NAMALWA (cell line): ENCODE measurements at places on chromosomes 5 and 9.
A peak's percentile ranks its signal among the peaks of the same experiment; 100 is the strongest.

- no peak for DNase-seq
Observed at GRCh38 chr5:131377785-131378325, 114.0 kb downstream of the CDC42SE2 start.

- no peak for DNase-seq
Observed at GRCh38 chr5:10631316-10631996, 67.6 kb downstream of the ANKRD33B start.

GRCh38 chr5:178113841-178114324 lies 551 bp downstream of the N4BP3 start:
- peak; percentile 46 for DNase-seq

- peak; percentile 51 for DNase-seq
Observed at GRCh38 chr5:14208071-14209021, 65.2 kb downstream of the TRIO start.

- DNase-seq, result no peak
Observed at GRCh38 chr9:87883274-87883673, 597 bp downstream of the SPATA31E1 start.

GRCh38 chr9:87610200-87611155 lies 112.8 kb downstream of the DAPK1 start:
- no peak for DNase-seq

DNA sequence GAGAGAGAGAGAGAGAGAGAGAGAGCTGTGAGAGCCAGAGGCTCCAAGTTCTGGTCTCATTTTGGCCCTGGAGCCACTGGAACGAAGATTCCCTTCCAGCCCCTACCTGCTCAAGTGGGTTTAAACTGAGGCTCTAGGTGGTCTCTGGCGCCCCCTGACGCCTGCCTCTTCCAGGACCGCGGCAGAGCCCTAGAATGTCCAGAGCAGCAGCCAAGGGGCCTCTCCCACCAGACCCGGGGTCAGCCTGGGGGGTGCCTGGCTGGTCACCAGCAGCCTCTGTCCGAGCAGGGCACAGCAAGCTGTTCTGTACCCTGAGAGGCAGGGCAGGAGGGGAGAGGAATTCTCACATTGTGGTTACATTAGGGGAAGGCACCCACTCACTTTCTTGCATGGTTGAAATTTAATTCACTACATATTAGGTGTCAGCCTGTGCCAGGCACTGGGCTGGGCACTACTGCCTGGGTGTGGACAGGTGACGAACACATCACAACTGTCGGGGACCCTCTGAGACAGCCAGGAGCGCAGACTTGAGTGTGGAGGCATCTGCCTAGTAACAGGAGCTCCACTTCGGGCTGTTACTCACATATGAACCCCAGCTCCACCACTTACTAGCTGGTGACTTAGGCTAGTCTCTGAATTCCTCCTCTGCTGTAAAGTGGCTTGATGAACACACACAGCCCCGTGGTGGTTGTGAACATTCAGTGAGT lies 44.5 kb downstream of the AMBP start:
- DNase-seq, result peak; percentile 35

GRCh38 chr9:14021871-14022525 lies 291.9 kb downstream of the NFIB start:
- no peak for DNase-seq

DNA sequence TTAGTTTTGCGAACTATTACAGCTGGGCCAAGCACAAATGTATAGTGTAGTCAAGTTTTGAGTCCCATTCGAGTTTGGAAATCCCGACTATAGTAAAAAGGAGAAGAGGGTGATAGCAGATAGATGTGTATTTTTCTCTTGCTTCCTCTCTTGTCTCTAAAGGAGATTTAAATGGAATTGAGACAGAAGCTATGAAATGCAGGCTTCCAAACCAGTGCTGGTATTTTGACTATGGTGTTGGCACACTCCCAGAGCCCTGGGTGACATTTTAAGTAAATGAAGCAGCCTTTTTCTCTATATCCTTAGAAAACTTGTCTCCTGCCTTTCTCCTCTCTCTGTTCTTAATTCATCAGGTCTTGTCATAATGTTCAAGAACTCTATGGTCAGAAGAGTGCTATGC lies 17.7 kb upstream of the AUH start:
- no peak for DNase-seq

DNA sequence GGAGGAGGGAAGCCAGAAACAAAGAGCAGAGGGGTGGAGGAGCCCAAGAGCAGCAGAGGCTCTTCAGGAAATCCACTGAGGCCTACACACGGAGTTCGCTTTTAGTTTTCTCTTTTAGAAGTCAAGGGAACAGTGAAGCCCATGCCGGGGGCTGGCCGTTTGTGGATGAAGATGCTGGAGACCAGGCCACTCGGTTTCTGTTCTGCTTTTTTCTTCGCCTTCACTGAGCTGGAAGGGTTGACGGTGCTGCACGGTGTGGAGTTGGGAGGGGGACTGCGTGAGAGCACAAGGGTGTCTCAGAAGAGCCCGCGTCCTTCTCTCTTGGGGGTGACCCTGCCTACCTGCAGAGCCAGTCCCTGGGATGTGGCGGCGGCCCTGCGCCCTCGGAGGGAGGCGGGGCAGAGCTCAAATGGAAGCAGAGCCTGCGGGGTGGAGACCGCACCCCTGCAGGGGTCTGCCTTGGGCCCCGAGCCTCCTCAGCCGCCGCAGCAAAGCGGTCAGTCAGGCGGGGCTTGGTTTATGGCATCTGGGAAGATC lies 68.5 kb upstream of the CACNA1B start:
- no peak for DNase-seq

GRCh38 chr5:120706877-120707276 lies 242.8 kb downstream of the PRR16 start:
- DNase-seq, result no peak

- DNase-seq, result no peak
Observed at GRCh38 chr5:110940136-110940535, 131.4 kb upstream of the TSLP start.

DNA sequence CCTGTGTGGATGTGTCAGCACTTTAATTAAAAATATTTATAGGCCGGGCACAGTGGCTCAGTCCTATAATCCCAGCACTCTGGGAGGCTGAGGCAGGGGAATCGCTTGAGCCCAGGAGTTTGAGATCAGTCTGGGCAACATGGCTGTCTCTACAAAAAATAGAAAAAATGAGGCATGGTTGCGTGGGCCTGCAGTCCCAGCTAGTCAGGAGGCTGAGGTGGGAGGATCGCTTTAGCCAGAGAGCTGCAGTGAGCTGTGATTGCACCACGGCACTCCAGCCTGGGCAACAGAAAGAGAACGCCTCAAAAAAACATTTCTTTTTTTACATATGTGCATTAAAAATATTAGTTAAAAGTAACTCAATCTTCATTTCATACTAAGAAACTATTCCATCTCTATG lies 6.2 kb downstream of the TBC1D9B start:
- DNase-seq, result no peak

DNA sequence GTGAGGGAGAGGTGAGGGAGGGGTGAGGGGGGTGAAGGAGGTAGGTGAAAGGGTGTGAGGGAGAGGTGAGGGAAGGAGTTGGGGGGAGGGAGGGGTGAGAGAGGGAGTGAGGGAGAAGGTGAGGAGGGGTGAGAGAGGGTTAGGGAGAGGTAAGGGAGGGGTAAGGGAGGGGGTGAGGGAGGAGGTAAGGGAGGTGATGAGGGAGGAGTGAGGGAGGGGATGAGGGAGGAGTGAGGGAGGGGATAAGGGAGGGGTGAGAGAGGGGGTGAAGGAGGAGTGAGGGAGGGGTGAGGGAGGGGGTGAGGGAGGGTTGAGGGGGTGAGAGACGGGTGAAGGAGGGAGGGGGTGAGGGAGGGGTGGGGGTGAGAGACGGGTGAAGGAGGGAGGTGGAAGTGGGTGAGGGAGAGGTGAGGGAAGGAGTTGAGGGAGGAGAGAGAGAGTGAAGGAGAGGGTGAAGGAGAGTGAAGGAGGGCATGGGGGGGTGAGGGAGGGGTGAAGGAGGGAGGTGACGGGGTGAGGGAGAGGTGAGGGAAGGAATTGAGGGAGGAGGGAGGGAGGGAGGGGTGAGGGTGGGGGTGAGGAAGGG lies 18.5 kb downstream of the NINJ1 start:
- DNase-seq, result no peak

DNA sequence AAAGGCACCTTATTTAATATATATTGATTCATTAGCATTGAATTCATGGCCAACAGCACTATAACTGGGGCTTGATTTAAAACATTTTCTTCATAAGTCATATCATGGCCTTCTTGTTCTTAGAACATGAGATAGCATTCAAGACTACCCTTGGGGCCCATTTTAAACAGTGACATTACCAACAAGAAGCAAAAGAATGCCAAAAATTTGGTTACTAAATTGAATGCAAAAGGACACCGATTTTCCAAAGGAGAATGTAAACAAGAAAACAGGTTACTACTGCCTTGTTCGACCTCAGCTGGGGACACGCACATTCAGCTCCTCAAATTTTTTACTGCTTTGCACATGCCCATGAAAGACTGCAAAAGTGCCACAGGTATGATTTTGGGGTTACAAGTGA lies 219.4 kb upstream of the TLE4 start:
- DNase-seq, result no peak

DNA sequence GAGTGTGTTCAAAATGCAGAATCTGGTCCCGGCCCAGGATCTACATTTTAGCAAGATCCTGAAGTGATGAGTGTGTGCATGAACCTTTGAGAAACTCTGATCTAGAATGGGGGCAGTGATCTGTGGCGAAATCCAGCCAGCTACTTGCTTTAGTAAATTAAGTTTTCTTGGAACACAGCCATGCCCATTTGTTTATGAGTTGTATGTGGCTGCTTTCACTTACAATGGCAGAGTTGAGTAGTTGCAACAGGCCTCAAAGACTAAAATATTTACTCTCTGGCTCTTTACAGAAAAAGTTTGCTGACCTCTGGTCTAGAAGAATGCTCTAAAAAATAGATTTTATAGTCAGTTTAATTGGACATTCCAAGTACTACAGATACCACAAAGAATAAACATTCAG lies 588.3 kb downstream of the BNC2 start:
- DNase-seq, result no peak

- no peak for DNase-seq
Observed at GRCh38 chr5:126020770-126021169, 402.4 kb upstream of the GRAMD2B start.

DNA sequence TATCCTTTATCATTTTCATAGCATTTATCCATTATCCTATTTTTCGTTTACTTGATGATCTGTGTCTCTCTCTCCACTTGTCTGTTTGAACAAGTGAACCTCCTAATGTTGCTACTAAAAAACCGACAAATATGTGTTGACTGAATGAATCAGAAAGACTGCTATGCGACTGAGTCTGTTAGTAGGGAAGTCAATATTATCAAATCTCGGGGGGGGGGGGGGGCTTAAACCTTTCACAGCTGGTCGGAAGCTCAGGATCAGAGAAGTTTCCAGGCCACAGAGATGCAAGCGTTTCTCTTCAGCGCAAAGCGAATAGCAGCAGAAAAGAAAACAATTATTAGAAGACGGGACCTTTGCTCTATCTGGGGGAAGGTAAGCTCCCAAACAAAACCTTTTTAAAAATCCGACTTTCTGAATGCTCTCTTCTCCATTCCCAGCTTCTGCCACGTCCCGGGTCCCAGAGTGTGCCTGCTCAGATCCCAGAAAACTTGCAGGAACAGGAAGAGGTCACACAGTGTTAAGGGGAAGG lies 412 bp downstream of the RIOK2 start:
- no peak for DNase-seq

- DNase-seq, result no peak
Observed at GRCh38 chr9:85451680-85452079, 290.1 kb downstream of the AGTPBP1 start.

DNA sequence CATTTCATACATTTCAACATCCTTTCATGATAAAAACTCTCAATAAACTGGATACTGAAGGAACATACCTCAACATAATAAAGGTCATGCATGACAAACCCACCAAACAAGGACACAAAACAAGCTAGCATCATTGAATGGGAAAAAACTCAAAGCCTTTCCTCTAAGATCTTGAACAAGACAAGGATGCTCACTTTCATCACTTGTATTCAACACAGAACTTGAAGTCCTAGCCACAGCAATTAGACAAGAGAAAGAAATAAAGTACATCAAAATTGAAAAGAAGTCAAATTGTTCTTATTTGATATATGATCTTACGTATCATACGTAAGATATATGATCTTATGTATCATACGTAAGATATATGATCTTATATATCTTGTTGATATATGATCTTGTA lies 5.3 kb downstream of the MRPL50 start:
- DNase-seq, result no peak

DNA sequence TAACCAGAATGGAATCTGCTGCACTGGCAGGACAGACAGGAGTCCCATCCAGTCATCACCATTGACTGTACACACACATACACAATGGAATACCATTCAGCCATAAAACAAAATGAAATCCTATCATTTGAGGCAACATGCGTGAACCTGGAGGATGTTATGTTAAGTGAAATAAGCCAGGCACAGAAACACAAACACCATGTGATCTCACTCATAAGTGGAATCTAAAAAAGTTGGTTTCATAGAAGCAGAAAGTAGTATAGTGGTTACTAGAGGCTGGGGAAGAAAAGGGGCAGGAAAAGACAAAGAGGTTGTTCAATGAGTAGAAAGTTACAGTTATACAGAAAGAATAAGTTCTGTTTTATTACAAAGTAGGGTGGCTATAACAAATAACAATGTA lies 884.0 kb upstream of the ACO1 start:
- DNase-seq, result no peak

DNA sequence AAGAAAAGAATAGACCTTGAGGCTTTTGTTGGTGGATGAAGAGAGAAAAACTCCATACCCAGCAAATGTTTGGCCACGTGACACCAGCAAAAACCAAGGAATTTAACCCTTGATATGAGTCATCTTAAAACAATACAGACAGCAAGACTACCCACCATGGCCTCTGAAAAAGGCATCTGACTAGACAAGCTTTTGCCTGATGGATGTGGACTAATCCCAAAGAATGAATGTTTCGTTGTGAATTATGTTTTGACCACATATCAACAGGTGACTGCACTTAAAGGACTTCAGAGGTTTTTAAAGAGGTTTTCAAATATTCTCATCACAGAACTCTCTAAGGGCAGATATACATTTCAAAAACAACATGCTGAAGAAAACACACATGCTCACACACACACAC lies 33.0 kb upstream of the SLC1A3 start:
- no peak for DNase-seq

DNA sequence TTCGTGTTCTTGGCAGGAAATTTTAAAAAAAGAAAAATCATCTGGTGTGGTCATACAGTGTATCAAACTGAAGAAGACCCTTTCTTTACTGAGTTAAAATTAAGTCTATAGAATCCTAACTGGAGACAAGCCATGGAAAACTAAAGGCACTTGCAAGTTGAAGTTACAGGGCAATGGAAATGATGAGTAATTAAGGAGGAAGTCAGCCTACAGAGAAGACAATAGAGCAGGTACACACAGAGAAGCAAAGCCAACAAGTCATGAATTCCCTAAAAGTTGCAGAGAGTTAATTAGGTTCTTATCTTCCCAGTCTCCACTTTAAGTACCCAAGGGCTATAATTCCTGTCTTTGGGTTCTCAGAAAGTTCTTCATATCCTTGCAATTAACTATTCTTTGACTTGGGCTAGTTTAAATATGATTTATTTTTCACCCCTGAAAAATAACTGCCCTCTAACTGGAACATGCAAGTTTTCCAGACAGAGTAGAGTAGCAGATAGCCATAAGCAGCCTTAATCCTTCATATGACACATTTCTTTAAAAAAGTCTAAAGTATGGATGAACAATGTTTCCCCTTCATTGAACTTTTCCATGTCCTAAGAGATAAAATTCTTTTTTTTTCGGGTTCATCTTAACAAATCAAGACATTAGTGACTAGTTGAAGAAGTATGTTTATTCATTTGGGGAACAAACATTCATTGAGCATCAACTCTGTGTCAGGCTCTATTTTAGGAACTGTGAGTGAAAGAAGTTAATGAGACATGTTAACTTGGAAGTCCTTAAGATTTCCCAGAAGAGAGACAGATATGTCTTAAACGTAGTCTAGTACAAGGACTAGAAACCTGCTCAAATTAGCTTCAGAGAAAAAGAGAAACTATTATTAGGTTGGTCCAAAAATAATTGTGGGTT lies 5.2 kb upstream of the ITGA2 start:
- DNase-seq, result no peak
